ENCODE measurements at places on chromosomes 12 and 14.

DNA sequence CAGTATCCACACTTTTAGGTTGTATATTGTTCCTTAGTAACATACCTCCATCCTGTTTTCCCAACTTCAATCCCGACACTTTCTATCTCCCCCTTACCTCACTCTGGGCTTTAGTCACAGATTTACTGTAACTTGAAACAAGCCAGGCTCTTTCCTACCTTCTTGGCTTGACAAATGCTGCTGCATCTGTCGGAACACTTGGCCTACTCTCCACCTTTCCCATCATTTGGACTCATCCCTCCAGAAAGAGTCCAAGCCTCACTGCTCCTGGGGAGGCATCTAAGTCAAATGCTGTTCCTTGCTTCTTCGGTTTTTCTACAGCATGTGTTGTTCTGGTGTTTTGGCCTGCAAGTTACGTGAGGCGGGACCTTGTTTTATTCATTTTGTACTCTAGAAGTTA is 142.4 kb downstream of the DACT1 start:
- no peak for DNase-seq

GRCh38 chr12:129552996-129553750 is 350.7 kb downstream of the TMEM132D start:
- DNase-seq, result no peak

DNA sequence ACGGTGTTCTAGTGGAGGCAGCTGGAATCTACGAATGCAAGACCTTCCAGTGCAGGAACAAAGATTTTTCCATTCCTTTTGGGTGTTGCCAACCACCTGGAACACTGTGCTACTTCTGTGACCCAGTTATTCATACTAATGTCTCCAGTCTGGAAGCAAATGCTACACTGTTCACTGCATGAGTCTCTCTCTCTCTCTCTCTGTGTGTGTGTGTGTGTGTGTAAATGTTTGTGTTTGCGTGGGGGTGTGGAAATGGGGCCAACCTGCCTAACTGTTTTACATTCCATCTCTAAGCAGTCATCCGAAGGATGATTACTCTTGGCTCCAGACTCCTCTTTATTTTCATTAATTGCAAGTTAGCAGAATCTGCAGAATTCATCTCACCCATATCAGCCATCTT is 29.9 kb upstream of the YBX3 start:
- no peak for DNase-seq

DNA sequence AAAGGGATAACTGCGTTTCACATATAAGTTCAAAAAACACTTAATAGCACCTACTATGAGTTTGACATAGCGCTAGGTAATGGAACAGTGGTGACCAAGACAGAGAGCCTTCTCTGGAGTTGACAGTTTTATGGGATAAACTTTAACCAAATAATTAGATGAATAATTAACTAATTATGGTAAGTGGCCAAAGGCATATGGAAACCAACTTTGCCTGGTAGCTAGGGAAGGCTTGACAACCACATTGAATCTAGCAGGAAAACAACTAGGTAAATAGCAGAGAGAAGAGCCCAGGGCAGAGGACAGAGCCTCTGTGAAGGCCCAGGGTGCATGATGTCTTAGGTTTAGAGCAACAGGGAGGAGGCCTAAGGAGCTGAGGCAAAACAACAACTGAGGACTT is 52.1 kb downstream of the DUSP16 start:
- DNase-seq, result no peak

- DNase-seq, result peak; percentile 69
Observed at GRCh38 chr12:85468356-85469157, 188.5 kb downstream of the ALX1 start.

DNA sequence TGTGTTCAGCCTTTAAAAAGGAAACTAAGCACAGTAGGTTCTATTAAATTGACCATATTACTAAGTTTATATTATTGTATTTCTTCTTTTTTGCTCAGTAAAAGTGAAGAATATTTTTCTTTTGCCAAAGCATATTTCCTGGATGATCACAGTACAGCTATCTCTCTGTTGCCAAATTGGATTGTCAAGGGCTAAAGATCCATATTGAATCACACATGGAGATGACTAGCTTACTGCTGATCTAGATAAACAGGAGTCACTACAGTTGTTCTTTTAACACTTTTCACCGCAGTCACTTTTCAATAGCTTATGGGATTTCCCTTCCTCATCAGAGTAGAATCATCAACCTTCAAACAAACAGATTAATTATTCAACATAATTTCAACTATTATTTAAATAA is 78.6 kb downstream of the LRRC9 start:
- DNase-seq, result no peak

DNA sequence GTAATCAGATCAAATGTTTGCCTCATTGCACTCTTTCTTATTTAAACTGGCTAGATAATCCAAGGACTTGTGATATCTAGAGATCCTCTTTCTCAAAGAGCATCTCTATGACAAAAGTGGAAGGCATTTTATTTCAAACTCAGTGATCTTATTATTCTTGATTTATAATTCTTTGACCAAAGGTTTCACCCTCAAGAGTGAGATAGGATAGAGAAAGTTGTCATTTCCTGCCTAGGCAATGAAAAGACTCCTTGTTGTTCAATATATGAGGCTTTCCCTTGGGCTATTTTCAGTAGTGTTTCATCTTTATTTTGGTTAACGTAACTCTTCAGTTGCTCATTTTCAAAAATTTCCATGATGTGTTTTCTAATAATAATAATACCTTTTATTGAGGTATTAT is 18.0 kb upstream of the INSM2 start:
- no peak for DNase-seq

GRCh38 chr12:80195074-80195726 is 95.9 kb downstream of the OTOGL start:
- DNase-seq, result peak; percentile 73

GRCh38 chr12:11499806-11500187 is 104.4 kb upstream of the PRB2 start:
- no peak for DNase-seq

GRCh38 chr12:76595056-76595455 is 35.5 kb upstream of the OSBPL8 start:
- DNase-seq, result no peak

GRCh38 chr14:102486513-102487203 is 22.9 kb downstream of the ANKRD9 start:
- no peak for DNase-seq

DNA sequence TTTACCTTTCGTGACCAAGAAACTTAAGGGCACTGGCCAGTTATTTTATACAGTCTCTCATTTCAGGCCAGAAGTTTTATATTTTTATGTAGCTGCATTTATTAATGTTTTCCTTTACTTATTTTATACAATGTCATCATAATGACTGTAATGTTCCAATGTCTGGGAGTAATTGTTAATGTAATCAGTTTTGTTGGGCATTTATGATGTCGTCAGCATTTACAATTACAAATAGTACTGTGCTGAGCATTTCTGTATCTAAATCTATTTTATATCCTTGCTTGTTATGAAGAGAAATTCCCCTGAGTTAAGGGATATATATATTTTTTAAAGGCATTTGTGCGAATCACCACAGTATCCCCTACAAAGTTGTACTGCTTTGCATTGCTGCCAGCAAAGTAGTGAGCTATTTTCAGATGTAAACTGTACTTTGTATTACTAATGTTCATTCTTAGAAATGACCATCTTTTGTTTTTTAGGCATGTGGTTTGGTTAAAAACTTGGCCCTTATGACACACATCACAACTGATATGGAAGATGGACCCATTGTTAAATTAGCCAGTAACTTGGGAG is 74.4 kb downstream of the POLR3B start:
- no peak for DNase-seq

DNA sequence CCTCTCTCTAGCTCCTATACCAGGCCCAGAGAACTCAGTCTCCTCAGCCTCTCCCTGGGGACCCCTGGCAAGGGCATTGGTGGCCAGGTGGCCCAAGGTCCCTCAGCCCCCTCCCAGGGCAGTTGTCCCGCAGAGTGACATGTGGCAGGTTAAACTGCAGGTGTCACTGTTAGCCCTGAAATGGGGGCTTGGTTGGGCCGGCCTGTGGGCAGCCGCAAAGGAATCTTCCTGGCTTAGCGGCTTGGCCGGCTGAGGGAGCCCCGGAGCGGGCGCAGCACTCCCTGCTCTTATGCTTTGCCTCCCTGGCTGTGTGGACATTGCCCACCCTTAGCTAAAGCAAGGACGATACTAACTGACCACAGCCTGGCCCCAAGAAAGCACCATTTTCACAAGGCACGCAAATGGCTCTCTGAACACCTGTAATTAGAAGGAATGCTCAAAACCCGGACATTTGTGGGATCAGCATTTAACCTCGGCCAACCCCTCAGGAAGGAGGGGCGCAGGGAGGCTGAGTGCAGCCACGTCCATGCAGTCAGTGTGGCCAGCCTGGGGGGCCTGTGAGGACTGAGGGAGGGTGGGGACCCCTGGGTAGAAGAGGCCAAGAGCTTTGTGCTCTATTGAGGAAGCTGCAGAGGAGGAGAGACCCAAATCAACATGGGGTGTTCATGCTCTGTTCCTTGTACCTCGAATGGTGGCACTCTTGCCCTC is 82.2 kb downstream of the PAPOLA start:
- peak; percentile 72 for DNase-seq

Data from GM12865 (cell line).